ENCODE measurements at places on chromosomes 12 and 14. TPM values are rescaled to one million over a fixed set of nuclear protein-coding genes. Genes with fewer than 3 reads are reported as not detected.

RNASE1 gene
- not detected for total RNA-seq

MYL6 gene
- total RNA-seq: 2,553 TPM

CHURC1 gene
- total RNA-seq: 38.8 TPM

VRTN gene
- total RNA-seq: not detected

COX14 gene
- total RNA-seq: 47.1 TPM

OTX2 gene
- total RNA-seq: not detected

SSTR1 gene
- 2.4 TPM for total RNA-seq

NTF3 gene
- 0.16 TPM for total RNA-seq

STAC3 gene
- 0.63 TPM for total RNA-seq

ORAI1 gene
- 18.1 TPM for total RNA-seq

KRT85 gene
- total RNA-seq: not detected

FOXN4 gene
- not detected for total RNA-seq

CABP1 gene
- 0.16 TPM for total RNA-seq

HELB gene
- total RNA-seq: 2.0 TPM

ATF1 gene
- 12.9 TPM for total RNA-seq

CPNE6 gene
- total RNA-seq: not detected

NOXRED1 gene
- 0.25 TPM for total RNA-seq

CLEC9A gene
- not detected for total RNA-seq

GLT8D2 gene
- 10.9 TPM for total RNA-seq

Measured in mesangial cell (primary cell).